AG09319 (cell line): ENCODE measurements at places on chromosomes 3 and 15.
A peak's percentile ranks its signal among the peaks of the same experiment; 100 is the strongest.

DNA sequence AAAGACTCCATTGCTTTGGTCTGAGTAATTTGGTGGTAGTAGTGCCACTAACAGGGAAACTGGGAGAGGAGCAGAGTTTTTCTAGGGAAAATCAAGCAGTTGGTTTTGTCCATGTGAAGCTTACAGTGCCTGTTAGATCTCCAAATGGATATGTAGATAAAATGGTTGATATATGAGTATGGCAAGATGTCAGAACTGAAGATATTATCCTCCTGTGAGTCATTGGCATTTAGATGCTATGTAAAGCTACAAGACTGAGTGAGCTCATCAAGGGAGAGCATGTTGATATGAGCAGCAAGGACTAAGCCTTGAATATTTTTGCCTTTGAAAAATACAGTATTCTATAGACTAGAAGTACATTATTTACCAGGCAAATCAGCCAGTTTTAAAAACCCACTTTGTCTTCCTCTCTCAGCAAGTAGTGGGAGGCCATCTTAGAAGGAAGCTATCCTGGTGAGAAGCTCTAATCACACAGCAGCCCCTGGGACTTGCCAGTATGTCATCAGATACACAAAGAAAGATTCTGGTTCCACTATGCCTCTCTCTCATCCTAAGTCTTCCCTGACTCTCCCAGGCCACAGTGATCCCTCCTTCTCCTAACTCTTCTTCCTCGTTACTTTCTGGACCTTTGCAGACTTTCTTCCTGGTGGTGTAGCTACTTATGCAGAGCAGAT, 77.4 kb upstream of the ANKRD28 start:
- no peak for DNase-seq

DNA sequence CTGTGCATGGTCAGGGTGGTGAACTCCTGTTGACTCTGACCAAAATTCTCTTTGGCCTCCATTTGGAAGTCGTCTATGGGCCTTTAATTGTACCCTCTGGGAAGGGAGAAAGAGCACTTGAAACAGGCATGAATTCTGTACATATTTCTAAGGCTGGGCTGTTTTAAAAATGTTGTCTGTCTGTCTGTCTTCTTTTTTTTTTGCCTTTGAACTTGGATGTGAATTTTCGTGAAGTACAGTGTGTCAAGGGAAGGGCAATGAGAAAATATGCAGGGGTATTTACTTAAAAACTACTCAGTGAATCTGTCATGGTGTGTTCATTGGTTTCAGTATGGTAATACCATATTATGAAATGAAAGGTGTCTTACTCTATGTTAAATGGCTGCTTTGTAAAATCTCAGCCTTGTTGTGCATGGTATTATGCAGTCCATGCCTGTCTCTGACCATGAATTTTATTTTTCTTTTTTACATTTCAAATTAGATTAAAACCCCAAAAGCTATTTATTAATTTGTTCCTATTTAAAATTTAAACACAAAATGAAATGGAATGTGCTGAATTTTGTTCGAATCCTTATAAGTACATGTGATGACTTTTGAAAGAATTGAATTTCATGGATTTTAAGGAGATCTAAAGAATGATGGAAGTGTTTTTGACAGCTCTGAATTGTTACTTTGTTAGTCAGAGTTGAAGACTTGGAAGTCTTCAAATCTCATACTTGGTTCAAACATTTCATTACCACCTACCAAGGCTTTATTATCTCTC, 51.1 kb downstream of the RARB start:
- no peak for DNase-seq

DNA sequence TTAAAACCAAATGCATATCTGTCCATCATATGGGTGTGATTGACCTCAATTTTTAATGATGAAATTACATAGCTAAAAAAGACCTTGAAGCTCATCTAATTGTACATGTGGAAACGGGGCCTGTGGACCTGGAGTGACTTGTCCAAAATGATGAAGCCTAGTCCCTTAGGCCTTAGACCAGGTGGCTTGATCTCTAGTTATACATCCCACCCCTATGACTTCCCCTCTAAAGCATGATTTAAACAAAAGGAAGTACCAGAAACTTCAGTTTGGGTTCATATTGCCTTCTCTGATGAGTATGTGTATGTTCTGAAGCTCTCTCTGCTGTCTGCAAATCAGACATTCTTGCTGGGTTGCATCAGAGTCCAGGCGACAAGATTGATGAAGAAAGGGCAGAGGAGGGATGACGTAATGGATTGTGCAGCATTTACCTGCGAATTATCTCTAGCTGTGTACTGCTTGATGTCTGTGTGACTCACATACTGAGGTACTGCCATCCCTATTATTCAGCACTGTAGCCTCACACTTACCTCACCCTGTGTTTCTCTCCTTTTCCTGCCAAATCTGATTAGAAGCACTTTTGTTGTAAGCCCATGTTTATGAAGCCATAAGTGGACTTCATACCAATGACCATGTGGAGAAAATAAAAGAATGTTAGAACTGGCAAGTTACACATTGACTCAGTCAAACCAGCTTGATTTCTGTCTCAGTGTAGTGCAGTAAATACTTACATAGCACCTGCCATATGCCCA, 111.5 kb downstream of the FILIP1L start:
- peak; percentile 25 for DNase-seq

- DNase-seq = no peak
These were observed 229.6 kb downstream of the BBX start for GRCh38 chr3:107752202-107752990.

DNA sequence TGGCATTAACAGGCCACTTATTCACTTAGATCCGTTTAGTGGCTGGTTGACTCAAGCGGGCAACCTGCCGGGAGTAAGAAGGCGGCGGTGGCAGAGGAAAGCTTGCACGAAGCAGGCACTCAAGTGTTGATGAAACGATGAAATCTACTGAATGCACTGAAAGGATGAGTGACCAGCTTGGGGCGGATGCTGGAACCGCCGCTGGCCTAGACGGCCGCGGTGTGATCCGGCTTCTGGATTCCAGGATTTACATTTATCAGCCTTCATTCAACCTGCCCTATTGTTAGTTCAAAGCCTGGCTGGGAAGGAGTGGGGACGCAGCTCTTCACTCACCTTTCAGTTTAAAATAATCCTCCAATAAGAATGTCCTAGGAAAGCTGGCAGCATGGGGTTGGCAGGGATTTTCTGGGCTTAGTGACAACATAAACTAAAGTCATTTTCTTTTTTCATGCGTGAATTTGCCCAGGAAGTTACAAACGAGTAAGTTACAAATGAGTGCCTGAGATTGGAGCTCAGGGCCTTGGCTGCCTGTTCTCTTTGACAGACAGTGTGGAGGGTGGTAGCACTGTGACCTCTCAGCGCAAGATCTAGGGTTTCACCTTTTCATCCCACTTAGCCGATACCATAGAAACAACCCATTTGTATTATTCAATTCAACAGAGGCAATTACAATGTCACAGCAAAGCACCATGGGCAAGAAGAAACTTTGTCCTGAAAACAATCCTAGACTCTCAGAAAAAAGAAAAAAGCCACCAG, 1.1 kb upstream of the PLCH1 start:
- DNase-seq = no peak

GRCh38 chr3:197343656-197344408, 45.4 kb upstream of the DLG1 start:
- DNase-seq = no peak

DNA sequence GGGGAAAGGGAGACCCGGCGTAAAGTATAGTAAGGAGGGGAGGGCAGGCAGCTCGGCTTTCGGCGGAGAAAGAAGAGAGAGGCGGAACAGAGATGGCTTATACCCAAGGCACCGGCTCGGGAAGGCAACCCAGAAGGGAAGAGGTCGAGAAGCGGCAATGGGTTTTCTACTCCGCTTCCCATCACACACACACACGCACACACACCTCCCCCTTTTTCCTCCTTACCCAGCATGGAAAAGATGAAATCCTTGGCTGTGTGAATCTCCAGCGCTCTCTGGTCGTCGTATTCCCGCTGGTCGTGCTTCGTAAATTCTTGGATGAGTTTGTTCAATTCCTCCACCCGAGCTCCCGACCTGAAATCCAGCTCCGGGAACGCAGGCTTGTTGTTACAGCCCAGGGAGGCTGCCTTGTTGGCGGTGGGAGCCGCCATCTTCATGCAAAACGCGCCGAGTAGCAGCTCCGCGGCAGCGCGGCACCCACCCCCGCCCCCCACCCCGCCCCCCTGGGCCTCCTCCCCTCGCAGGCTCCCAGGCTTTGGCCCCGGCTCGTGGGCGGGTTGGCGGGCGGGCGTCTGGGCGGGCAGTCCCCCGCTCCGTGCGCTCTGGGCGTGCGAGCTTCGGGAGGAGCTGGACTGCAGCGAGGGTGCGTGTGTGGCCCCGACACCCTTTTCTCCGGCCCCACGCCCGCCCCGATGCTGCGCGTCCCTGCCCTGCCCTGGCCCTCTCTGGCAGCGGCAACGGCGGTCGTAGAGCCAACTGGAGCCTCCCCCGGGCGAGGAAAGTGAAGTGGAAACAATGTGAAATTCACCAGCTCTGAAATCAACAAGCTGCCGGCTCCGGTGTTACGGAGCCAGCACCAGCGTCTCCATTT, at the start of gene MB21D2:
Gene MB21D2 (minus strand): TSS at position 453 of the 871 bp plus-strand sequence. CDS start 16 bp downstream, at position 437.
- no peak for DNase-seq

DNA sequence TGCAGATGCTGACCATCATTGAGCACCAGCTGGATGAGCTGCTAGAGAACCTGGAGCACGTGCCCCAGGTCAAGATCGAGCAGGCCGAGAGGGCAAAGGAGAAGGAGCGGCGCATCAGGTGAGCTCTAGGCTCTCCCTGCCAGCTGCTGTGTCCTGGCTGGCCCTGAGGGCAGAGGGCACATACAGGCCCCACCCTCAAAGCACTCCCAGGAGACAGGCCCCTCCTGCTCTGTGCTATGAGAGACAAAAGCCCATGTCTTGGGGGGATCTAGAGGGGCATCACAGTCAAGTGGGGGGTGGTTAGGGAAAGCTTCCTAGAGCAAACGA, 39.5 kb downstream of the CFAP100 start:
- DNase-seq = no peak

GRCh38 chr15:60609721-60610320, 130.9 kb upstream of the ICE2 start:
- no peak for DNase-seq

DNA sequence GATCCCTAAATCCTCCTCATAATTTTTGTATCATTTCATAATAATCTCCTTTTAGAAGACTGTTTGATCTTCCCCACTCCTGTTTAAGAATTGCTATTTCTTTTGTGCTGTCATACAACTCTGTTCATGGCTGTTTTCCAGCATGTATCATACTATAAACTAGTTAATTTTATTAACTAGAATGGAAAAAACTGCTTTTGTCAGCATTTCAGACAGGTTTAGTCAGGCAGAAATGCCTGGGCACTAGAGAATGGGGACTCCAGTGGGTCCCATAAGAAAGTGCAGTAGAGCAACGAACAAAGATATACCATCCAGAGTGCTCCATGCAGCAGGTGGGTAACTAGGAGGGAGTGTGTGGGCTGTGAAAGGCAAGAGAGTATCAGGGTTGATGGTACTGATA, 523.9 kb downstream of the PLOD2 start:
- DNase-seq = no peak

- no peak for DNase-seq
These were observed 297.6 kb downstream of the TBC1D5 start for GRCh38 chr3:17444865-17445264.
